ENCODE measurements at places on chromosomes 2 and 18.

DNA sequence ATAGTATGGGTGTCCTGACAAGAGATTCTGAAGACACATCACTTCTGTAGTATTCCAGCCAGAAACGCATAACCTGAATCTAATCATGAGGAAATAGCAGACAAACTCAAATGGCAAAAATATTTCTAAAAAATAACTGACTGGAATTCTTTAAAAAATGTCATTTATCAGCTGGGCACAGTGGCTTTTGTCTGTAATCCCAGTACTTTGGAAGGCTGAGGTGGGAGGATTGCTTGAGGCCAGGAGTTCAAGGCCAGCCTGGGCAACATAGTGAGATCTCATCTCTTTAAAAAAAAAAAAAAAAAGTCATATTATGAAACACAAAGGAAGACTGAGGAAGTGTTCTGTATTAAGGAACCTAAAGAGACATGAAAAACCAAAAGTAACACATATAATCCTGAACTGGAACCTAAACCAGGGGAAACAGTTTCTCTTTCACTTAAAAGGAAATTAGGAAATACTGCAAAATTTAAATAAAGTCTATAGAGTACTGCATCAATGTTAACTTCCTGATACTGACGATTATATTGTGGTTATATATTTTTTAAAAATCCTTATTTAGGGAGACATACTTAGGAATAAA is 29.9 kb downstream of the SESTD1 start:
- DNase-seq = no peak

DNA sequence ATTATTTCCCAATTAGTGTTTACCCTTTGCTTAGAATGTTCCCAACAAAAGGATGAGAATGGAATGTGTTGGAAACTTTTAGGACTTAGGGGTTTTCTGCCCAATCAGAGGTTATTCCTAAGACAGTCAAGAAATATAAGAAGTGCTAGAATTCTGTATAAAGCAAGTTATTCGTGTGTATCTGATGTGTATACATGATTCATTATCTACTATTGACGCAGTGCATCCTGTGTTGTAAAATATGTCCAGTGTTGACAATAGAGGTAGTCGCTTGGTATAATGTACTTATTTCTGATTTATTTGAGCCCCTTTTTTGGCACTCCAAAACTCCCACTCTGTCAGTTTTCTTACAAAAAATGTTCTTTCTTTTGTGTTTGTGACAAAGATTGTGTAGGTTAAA is 881 bp downstream of the PIKFYVE start:
- DNase-seq = no peak

DNA sequence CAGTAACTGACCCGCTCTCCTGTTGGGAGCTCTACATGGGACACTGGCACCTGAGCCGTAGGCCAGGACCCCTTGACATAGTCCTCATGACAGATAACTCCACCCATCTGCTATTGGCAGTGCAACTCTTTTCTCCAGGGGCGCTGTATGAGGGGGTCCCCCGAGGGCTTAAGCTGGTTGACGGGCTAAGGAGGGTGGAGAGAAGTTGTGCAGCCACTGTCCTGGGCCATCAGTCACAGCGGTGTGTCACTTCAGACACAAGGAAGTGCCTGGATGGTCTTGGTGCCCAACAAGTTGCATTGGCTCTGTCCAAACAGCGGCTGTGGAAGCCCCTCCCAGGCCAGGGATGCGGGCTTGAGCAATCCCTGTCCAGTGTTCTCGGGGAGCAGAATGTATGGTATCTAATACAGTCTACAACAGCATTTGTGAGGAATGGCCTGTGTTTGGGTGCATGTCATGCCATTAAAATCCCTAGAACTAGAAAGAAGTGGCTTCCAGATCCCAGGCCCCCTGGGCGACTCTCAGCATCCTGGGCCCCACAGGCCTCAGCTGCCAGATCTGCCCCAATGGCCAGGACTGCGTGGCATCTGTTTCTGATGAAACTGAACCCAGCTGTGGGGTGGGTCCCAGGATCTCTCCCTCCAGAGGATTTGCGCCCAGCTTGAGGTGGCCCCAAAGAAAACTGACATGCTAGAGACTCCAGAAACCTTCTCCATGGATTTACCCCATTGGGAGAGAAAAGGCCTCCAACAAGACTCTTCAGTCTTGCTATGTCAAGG is 23.3 kb downstream of the TTC32 start:
- DNase-seq = no peak

GRCh38 chr2:29012211-29012681 is 31.1 kb downstream of the TOGARAM2 start:
- no peak for DNase-seq

DNA sequence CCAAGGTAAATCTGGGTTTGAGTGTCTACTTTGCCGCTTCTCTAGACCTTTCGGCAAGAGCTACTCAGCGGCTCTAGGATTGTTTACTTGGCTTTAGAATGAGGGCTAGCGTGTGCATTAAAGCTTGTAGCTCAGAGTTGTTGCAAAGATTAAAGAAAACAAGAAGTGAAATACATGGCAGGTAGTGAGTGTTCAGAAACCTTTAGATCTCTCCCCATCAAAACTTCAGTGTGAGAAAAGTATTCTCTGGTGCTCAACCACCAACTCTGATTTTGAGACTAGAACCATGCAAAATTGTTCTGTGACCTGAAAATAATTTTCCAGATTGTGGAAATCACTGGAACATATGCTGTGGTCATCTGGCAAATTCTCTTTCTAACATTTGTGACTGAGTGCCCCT is 512.0 kb downstream of the CMPK2 start:
- no peak for DNase-seq

DNA sequence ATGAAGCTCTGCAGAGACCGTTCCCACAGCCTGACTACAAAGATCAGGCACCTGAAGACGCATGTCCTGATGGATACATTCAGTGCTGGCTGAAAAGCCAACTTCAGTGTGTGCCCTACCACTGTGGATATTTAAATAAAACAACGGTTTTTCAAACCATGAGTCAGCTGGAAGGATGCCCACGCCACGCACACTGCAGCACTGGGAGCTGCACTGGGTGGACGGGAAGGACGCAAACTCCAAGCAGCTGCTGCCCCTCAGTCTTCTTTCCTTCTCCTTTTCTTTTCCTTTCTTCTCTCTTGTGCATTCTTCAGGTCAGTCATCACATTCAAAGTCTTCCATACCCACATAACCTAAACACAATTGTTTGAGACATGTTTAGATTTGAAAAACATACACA is 7.9 kb downstream of the TMEM18 start:
- no peak for DNase-seq

DNA sequence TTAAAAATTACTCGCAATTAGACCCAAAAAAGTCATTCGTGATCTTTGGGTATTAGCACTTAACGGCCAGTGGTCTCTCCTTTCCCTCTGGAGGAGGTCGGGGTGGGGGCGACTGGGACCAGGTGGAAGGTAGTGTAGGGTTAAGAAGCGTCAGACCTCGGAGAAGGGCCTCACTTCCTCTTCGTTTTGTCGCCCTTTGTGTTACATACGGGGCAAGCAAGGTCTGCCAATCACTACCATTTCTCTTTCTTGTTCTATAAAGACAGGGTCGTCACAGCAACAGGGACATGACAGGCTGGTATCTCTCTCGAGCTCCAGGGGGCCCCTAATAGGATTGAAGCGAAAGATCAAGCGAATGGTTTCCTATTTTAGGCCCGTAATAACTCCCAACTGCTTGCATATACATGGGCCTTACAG is 136.6 kb downstream of the INSIG2 start:
- DNase-seq = no peak

- no peak for DNase-seq
Measured at GRCh38 chr18:25457601-25458000, 105.6 kb upstream of the ZNF521 start.

GRCh38 chr2:112482309-112483041 is 519 bp downstream of the TTL start:
- no peak for DNase-seq

- DNase-seq = no peak
Measured at GRCh38 chr2:197207106-197207505, 103.5 kb downstream of the ANKRD44 start.

- no peak for DNase-seq
Measured at GRCh38 chr2:230267556-230267955, 42.0 kb downstream of the SP140 start.

DNA sequence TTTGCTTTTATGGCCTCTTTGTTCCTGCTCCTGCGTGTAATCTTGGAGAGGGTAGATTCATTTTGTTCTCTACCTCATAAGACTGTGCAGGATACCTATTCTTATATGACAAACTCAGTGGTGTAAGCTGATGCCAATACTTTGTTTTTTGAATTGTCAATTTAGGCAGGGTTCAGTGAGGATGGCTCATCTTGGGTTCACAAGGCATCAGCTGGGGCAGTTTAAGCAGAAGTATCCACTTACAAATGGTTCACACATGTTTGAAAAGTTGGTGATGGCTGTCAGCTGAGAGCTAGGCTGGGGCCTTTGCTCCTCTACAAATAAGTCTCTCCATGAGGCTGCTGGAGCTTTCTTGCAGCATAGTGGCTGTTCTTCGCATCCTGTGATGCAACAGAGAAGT is 920.6 kb upstream of the PIK3C3 start:
- no peak for DNase-seq

- no peak for DNase-seq
Measured at GRCh38 chr18:41948544-41949110, 6.4 kb upstream of the PIK3C3 start.

DNA sequence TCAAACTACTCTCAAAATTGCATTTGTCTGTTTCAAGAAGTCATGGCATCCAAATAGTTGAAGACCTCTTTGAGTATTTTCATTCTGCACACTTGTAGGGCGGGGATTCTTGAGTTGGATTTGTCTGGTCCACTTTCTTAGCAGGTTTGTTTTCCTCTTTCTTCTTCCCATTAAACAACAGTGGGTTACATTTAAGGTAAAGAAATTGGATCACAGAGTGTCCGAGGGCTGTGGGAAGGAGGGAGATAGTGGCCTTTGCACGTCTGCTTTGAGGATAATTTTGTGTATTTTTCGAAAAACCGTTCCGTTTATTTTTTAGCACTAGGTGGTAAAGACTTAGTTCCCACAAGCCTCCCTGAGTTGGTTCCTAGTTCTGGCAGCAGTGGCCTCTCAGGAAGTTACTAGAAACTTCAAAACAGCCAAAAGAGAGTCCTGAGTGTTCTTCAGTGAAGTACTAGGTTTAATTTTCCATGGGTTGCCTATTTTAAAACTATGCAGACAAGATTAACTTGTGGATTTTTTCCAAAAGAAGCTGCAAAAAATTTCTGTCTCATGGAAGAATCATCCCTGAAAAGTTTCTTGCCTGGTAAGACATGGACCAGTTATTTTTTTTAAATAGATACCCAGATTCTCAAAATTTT is 107.9 kb downstream of the CDC42EP3 start:
- no peak for DNase-seq

DNA sequence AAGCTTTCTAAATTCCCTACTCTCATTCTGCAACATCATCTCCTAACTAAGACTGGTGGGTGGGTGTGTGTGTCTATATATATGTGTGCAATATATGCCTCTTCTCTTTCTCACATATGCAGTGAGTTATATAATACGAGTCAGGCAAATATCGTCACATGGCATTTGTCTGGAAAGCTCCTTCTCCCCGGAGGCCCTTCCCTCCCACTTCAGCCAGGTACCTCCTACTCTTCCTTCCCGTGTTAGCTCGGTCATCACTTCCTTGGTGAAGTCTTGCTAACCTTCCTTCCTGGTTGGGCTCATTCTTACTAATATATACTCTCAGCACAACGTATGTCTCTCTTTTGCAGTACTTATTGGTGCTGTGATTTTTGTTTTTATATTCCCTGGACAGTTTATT is 66.4 kb upstream of the NCK2 start:
- DNase-seq = no peak

- no peak for DNase-seq
Measured at GRCh38 chr18:12924616-12925015, 23.2 kb upstream of the SEH1L start.

DNA sequence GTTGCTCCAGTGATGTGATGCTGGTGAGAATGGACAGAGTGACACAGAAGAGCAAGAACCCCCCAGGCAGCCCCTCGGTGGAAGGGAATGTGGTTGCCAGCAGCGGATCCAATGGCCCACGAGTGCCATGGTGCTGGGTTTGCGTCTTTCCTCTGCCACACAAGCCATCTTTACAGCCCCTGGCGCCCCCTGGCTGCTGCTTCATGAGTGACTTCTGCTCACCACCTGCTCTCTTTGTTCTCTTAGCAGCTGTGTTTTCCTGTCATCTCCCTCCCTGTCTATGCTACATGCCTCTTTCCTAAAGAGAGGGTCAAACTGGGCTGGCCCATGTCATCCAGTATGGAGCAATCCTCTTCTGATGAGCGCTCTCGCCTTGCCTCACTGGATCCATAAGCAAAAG is 300.0 kb upstream of the SMIM21 start:
- no peak for DNase-seq

GRCh38 chr2:40037303-40037702 is 258.2 kb upstream of the THUMPD2 start:
- DNase-seq = no peak

GRCh38 chr2:240431271-240431660 is 4.2 kb upstream of the GPC1 start:
- DNase-seq = no peak

DNA sequence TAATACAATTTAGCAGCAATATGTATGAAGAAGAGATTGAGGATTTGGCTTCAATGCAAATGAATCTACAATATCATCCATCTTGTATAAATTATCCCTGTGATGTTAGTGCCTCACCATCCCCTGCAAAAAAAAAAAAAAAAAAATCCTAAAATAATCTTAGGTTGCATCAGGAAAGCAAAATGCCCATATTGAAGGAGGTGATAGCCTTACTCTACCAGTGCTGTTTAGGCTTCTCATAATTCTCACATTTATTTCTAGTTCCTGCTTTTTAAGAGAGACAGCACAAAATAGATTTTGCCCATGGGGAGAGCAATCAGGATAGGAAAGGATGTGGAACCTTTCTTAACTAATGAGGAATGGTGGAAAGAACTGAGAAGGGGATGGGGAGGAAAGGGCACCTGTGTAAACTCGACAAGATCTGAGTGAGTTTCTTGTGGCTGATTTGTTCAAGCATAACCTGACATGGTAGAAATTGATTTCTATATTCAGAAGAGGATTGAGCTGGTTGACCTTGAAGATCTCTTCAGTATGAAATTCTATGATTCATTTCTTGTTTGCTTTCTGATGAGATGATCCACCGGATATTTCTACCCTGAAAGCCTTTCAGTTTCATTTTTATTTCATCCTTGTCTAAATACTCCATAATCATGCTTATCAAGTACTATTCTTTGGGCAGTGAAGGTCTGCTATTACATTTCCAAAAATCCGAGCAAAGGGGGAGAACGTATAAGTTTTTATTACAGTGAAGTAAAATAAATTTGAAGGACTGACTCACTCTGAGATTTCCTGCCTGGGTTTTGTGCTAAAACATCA is 391.2 kb downstream of the PTPRM start:
- no peak for DNase-seq

- no peak for DNase-seq
Measured at GRCh38 chr2:18456026-18456425, 104.4 kb downstream of the RDH14 start.
